ENCODE measurements at places on chromosomes 1 and 21. TPM values are rescaled to one million over a fixed set of nuclear protein-coding genes. Genes with fewer than 3 reads are reported as not detected.

The AMY1A gene
- not detected for total RNA-seq

- H3K4me3 ChIP-seq = no peak overlapping the region
- no peak for DNase-seq
- no peaks in the 10 kb centered on the region for H3K27me3 ChIP-seq
- no peaks in the 10 kb centered on the region for H3K36me3 ChIP-seq
Observed at GRCh38 chr21:43352568-43353281, 74.2 kb downstream of the SIK1 start.

GRCh38 chr1:45762291-45762690 lies 11.8 kb upstream of the IPP start:
- peaks cover 5% of the 10 kb centered on the region for H3K4me1 ChIP-seq
- no peak for DNase-seq
- no peak overlapping the region for H3K4me3 ChIP-seq

GRCh38 chr1:201383647-201384405 lies 6.3 kb upstream of the TNNT2 start:
- H3K4me3 ChIP-seq = peak overlapping the region; percentile 32
- no peaks in the 10 kb centered on the region for H3K36me3 ChIP-seq
- peak overlapping the region; percentile 49 for H3K27ac ChIP-seq
- H3K27me3 ChIP-seq = no peaks in the 10 kb centered on the region
- peaks cover 15% of the 10 kb centered on the region for H3K4me1 ChIP-seq

DNA sequence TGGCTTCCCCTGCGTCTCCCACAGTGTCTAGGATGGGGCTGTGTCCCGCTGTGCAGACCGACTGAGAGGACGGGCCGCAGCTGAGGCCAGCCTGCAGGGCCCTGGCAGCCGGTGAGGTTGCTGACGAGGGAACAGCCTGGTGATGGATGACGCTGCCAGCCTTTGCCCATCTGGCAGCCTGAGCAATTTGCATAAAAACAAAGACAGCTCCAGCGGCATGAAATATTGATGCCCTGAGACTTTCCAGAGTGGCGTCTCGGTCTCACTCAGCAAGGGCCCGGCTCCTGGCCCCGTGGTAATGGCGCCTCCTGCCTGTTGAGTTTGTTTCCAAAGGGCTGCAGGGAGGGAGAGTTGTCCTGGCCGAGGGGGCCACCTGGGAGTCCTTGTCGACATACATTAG lies 19.1 kb upstream of the KCNA10 start:
- H3K4me3 ChIP-seq = no peak overlapping the region
- no peaks in the 10 kb centered on the region for H3K4me1 ChIP-seq
- H3K27me3 ChIP-seq = peaks cover 18% of the 10 kb centered on the region
- no peak for DNase-seq
- no peak overlapping the region for H3K27ac ChIP-seq

The LGR6 gene
- not detected for total RNA-seq

The MTARC2 gene
- total RNA-seq = 1.9 TPM

The MPL gene
- total RNA-seq = not detected

DNA sequence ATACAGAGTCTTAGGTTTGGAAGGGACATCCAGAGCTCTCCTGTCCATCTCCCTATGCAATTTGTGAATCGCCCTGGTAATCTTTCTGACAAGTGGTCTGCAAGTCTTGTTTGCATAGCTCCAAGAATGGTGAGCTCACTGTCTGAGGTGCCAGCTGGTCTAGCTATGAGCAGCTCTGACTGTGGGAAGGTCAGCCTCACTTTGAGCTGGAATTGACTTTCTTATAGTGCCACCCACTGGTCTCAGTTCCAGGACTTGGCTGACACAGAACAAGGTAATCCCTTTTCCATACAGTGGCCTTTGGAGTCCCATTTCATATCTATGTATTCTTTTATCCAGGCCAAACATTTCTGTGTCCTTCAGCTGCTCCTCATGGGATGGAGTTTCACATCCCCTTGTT lies 95.6 kb upstream of the C8B start:
- peak; percentile 81 for DNase-seq
- H3K27ac ChIP-seq = no peak overlapping the region
- no peak overlapping the region for H3K4me3 ChIP-seq

DNA sequence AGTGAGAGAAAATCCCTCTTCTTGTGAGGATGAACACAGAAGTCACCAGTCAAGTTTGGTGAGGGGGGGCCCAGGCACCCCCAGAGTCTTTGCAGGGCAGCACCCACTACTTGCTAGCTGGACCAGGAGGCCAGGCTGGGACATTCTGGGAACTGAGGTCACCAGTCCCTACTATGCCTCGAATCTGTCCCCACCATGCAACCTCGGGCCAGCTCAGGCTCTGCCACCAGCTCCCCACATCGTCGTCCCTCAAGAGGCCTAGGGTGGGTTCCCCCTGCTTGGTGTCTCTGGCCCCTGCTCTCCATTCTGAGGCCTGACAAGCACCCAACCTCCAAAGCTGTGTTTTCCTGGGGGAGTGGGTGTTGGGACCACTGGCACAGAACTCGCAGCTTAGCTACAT lies 22.2 kb upstream of the ZNF678 start:
- H3K27ac ChIP-seq = no peak overlapping the region
- no peaks in the 10 kb centered on the region for H3K27me3 ChIP-seq
- H3K4me3 ChIP-seq = no peak overlapping the region
- H3K36me3 ChIP-seq = no peaks in the 10 kb centered on the region

The FCRLB gene
- total RNA-seq = 14.5 TPM

The PIK3R3 gene
- 1.9 TPM for total RNA-seq

- DNase-seq = no peak
- H3K4me3 ChIP-seq = no peak overlapping the region
- no peaks in the 10 kb centered on the region for H3K27me3 ChIP-seq
- H3K27ac ChIP-seq = no peak overlapping the region
- peaks cover 8% of the 10 kb centered on the region for H3K4me1 ChIP-seq
Observed at GRCh38 chr1:62516600-62516999, 79.8 kb downstream of the USP1 start.
